SK-N-SH treated with all-trans-retinoic acid at 6 μM for 48 hours (cell line): ENCODE measurements at places on chromosomes 2 and 18.

DNA sequence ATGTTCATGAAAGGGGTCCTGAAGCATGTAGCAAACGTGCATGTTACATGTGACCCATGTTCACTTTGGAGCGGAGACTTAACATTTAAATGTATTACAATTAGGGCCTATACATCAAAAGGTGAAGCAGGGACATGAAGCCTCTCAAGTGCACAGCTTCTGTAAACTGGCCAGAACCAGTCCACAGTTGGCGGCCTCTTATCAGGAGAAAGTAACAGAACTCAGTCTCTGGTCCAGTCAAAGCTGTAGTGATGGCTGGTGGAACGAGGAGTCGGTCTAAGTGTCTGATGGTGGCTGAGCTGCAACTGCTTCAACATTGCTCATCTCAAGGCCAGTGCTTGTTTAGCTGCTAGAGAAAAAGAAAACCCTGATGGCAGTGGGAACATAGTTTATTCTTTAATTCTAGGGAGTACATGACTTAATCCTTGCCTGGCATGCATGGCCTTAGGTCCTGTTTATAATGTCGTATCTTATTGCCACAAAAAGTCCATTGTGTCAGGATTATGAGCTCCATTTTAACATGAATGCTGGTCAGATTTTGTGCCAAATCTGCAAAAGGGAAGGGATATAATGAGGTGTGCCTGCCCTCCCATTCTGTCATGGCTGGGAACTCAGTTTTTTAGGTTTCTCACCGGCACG, 22.2 kb upstream of the YES1 start:
- ATAC-seq, result no peak

- peak; percentile 89 for ATAC-seq
These were observed 187.0 kb upstream of the COL3A1 start for GRCh38 chr2:188787021-188787657.

DNA sequence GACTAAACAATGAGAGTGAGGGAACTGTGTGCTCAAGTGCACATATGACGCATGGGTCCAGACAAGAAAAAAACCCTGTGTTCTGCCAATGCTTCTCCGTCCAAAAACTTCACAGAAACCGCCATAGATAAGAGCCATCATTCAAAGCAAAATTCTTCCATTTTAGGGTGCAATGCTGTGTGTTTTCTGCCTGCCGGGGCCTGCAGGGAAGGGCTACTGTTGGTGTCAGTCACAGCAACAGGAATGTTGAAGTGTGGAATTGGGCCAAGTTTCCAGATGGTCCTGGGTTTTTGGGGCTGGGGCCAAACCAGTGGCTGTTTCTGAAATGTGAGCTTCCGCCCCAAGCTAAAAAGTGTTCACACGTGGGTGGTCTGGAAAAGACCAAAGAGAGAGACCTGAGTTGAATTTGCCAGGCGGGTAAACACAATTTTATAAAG, 677 bp upstream of the MC2R start:
- no peak for ATAC-seq

DNA sequence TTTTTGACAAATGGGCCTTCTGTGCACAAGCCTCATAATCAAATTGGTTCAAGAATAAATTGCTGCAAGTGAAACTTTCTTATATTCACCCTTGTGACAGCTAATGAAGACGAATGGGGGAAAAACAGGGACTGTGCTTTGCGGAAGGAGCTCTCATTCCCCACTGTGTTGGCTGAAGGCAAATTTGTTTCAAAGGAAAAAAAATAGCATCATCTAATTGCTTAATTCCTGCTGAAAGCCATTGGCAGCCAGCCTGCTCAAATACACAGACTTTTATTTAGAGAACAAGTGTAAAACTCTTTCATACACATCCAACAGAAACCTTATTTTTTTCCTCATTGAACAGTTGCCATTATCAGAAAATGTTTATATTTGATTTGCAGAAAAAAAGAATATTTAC, 172.3 kb downstream of the ARL6IP6 start:
- ATAC-seq, result no peak

DNA sequence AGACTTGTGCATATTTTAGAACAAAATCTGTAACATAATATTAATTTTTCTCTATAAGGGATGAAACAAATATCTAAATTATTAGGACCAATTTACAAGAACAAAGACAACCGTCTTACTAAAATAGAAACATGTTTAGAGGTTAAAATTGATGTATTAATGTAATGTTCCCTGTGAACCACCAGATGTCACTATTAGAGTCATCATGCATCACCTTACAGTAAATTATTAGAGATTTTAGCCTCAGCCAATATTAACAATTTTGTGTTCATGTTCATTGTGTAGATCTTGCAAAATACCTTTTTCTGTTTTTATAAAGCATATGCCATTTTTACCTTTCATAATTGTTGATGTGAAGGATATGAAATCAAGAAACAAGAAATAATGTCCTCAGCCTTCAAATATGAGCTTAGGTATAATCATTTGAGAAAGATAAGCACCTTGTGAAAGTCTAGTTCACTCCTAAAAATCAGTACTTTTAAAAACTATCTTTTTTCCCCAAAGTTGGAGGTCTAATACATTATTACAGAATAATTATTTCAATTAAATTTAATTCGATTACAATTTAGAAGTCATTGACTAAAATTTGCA, 344.3 kb upstream of the KCNH7 start:
- ATAC-seq, result 0 out of 3 replicates have a peak, but pooled peaks have one; percentile 41

DNA sequence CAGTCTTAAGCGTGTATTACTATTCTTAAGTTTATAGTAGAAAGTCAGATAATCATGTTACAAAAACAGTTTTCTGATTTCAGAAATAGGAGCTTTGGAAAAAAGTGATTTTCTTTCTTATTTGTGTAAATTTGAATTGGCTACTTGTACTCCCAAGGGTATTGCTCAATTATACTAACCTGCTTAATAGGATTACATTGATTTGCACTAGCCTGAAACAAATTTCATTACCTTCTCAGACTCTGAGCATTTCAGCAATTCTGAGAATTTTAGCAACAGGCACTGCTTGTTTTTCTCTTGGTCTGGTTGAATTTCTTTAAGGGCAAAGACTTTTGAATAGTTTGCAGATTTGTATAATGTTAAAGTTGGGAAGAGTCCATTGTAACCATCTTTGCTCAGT, 87.2 kb upstream of the NXPH2 start:
- ATAC-seq, result no peak

- ATAC-seq, result no peak; the same call in 2 of the 3 replicates
These were observed 11.4 kb downstream of the ASIC4 start for GRCh38 chr2:219525533-219526232.

DNA sequence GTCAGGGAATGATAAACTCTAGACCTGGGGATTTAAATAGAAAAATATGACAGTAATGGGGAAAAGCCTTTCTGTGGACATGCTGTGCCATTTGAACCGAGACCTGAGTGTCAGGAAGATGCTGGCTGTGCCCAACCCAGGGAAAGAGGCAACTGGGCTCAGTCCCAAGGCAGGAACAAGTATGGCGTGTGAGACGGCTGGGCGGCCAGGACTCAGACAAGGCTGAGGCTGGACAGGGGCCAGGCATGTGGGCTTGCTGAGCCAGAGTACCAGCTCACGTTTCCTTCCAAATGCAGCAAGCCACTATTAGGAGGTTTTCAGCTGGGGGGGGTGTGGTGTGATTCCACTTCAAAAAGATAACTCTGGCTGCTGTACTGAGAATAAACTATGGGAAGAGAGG, 92.4 kb downstream of the INPP5D start:
- ATAC-seq, result peak; percentile 65

DNA sequence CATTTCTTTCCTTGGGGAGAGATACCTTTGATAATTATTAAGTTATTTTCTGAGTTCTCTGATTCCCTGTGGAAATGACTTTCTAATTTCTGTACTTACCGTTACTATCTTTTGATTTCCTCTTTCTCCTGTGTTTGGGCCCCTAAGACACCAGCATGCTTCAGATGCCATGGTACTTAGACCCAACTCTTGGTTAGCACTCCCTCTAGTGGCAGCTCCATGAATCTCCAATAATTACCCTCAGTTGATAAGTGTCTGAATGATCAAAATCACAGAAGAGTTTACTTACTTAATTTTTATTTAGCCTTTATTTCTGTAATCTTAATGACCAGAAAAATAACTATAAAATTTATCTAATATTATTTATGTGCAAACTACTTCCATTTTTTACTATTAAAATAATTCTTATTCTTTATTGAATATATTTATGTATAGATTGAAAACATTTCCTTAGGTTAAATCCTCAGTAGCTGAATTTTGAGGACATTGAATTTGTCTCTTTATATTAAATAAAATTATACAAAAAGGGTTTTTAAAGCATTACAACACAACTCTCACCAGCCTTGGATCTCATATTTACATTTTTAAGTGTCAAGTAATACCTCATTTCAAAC, 300.4 kb downstream of the KCNS3 start:
- peak; percentile 91 for ATAC-seq

DNA sequence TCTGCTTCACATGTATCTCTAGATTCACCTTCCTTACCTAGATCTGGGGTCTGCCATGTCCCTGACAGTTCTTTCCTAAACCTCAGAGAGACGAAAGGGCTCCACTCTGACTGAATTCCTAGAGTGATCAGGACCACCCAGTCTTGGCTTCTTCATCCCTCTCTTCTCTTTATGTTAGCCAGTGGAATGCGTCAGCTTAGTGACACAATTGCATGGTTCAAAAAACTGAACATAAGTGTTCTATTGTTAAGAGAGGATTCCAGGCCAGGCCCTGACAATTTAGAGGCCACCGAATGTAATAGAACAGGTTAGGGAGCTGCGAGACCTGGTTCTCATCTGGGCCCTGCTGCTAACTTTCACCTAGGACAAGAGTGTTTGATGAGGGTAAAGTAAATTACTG, 10.0 kb downstream of the PRELID3A start:
- ATAC-seq, result no peak

DNA sequence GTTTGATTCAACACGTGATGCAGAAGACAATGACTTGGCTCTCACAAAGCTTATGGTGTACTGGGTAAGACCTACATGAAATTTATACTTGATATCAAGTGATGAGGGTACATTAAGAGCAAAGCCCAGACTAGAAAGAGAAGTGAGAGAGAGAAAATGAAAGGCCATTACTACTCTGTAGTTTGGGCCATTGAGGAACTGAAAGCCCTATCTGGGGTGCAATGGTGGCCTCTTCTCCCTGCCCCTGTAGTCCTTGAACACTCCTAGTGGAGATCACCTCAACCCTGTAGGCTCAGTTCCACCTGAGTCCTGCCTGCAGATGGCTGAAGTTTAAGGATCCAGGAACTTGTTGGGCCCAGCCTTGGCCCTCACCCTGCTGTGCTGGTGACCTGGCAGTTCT, 569.8 kb upstream of the MEX3C start:
- no peak for ATAC-seq

- no peak for ATAC-seq
These were observed 2.7 kb downstream of the KATNAL2 start for GRCh38 chr18:46920067-46920466.

- no peak for ATAC-seq
These were observed 97.2 kb downstream of the TMEM18 start for GRCh38 chr2:579961-580360.

GRCh38 chr2:204824751-204825453, 279.6 kb downstream of the PARD3B start:
- ATAC-seq, result no peak

GRCh38 chr2:200615247-200615646, 29.4 kb downstream of the AOX1 start:
- peak; percentile 81 for ATAC-seq

- ATAC-seq, result no peak
These were observed 7.0 kb downstream of the TRAPPC12 start for GRCh38 chr2:3386448-3386958.

- no peak for ATAC-seq
These were observed 123.2 kb downstream of the EPHA4 start for GRCh38 chr2:221448844-221449390.

DNA sequence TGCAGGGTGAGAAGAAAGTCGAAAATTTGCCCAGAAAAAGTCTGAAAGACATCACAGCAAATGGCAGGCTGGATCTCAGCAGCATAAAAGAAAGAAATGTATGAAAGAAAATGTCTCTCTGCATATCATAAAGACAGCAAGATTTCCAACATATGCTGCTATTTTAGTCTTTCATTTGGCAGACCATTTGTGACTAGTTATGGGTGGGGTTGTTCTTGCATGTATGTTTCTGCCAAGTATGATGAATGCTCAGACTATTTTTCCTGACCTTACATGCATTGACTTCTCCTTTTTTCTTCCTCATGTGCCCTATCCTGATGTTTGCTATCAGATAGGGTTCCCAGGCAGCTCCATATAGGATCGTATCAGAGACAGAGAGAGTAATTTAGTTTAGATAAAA, 58.5 kb upstream of the PARD3B start:
- no peak for ATAC-seq

DNA sequence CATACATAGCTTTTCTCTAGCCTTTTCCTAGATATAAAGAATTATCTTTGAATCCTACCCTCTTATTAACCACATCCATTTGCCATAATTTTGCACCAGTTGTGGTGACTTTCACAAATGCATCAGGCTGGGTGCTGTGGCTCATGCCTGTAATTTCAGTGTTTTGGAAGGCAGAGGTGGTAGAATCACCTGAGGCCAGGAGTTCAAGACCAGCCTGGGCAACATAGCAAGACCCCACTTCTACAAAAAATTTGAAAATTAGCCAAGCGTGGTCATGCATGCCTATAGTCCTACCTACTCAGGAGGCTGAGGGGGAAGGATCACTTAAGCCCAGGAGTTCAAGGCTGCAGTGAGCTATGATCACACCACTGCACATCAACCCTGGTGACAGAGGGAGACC, 672.4 kb upstream of the CHAC2 start:
- no peak for ATAC-seq

GRCh38 chr18:73509460-73509859, 638.2 kb downstream of the FBXO15 start:
- ATAC-seq, result peak; percentile 55

- peak; percentile 91 for ATAC-seq
These were observed 68.9 kb downstream of the MEX3C start for GRCh38 chr18:51128533-51128932.

DNA sequence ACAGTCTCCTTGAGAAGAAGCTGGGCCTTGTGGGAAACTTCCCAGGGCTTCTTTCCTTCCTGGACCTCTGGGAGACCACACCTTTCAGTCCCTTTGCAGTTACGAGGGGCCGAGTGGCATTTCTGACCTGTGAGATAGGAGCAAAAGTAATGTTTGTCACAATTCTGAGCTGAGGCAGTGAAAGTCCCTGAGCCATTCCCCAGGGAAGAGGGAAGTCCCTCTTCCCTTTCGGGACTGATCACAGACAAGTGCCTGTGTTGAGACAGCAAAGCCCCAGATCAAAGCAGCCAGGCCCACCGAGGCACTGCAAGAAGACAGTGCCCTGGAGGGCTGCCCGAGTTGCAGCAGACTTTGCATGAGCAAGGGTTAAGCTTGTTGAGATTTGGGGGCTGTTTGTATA, 41.9 kb downstream of the RHOB start:
- ATAC-seq, result no peak

GRCh38 chr2:45909677-45910191, 258.3 kb downstream of the PRKCE start:
- ATAC-seq, result 0 out of 3 replicates have a peak, but pooled peaks have one; percentile 27

DNA sequence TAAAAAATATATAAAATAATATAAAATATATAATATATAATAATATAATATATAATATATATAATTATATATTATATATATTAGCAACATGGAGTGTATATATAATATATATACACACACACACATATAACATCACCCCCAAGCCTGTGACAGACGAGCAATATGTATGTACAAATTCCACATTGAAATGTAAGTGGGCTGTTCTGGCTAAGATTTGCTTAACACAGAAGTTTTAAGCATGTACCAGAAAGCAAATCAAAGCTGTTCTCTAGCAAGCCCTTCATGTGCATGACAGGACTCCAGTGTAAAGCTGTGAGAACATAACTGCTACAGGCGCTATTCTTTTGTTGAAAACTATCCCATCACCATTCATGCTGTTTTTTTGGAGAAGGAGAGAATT, 261.7 kb upstream of the TNP1 start:
- ATAC-seq, result no peak

- no peak; the same call in 2 of the 3 replicates for ATAC-seq
These were observed 85.9 kb upstream of the NFATC1 start for GRCh38 chr18:79309614-79310358.
